ENCODE measurements at places on chromosomes 12 and 14.

DNA sequence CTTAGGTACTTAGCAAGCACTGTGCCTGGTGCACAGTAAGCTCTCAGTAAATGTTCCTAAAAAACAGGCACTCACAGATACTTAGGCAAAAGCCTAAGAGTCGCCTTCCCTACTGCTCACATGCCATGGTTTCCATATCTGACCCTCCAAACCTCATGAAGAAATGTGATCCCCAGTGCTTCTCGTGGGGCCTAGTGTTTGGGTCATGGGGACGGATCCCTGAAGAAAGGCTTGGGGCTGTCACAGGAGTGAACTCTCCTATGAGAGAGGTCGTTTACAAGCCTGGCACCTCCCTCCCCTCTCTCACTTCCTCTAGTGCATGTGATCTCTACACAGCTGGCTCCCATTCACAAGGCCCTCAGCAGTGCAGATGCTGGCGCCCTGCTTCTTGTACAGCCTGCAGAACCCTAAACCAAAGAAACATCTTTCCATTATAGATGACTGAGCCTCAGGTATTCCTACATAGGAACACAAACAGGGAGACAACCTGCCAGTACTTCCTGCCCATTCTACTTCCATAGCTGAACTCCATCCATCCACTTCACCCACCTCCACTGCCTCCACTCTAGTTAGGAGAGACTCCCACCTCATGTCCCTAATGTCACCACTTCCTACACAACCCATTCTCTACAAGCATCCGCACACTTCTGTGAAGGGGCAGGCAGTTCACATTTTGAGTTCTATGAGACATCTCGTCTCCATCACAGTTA is 2.9 kb downstream of the SLC15A4 start:
- DNase-seq = no peak

- peak; percentile 82 for DNase-seq
Measured at GRCh38 chr12:12714276-12715021, 2.7 kb upstream of the CDKN1B start.

GRCh38 chr14:66224492-66225178 is 261.5 kb upstream of the CCDC196 start:
- no peak for DNase-seq

DNA sequence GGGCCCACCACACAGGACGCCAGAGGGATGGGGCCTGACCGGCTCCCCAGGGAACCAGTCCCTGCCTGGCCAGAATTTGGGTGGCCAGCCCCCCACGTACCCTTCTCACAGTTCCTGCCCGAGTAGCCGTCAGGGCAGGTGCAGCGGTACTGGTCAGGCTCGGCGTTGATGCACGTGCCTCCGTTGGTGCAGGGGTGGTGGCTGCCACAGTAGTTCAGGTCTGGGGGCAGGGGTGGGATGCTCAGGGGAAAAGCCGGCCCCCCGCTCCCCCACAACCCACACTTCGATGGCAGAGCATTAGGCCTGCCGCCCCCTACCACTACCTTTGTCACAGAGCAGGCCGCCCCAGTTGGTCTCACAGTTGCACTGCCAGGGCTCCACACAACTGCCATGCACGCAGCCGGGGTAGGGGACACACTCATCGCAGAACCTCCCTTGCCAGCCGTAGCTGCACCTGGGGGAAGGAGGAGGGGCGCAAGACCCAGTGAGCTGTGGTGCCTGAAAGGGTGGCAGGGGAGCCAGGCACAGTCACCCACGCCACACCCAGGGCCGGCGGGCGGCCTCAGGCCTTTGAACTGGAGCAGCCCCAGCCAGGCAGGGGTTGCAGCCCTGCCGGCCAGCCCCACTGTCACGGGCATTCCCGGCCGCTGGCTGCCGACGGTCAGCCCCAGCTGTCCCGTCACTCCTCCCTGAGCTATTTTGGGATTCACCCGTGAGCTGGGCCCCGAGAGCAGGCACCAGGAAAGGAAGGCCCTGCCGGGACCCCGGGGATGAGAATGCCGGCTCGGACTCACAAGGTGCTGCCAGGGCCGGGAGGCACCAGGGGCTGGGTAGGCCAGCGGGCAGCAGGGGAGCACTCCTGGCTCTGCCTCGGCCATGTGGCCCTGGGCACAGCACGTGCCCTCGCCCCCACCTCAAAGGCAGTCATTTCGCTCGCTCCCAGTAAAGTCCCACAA is 16.5 kb downstream of the JAG2 start:
- no peak for DNase-seq

DNA sequence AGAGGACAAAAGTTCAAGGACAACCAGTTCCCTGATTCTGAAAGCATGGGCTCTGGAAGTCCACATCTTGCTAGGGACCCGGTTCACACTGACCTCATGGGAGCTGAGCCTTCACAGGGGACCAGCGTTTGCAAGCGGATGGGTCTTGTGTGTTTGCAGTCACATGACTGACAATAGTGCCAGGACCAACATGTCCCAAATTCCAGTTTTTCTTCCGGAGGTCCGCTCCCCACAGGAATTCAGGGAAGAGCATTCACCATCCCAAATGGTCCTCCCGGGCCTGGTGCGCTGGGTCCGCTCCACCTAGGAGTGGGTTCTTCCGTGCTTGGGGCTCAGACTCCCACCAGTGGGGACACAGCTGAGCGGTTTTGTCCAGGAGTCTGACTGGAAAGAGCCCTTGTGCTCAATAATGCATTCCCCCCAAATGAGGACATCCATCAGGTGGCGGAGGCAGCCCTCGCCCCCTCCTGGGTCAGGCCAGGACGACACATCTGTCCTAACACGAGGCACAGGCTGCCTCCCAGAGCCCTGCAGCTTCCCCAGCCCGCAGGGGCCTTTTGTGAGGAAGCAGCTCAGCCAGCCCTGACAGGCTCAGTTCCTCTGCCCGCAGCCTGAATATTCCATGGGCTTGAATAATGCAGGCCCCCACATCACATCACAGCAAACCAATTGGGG is 91.8 kb upstream of the BCL11B start:
- DNase-seq = no peak

DNA sequence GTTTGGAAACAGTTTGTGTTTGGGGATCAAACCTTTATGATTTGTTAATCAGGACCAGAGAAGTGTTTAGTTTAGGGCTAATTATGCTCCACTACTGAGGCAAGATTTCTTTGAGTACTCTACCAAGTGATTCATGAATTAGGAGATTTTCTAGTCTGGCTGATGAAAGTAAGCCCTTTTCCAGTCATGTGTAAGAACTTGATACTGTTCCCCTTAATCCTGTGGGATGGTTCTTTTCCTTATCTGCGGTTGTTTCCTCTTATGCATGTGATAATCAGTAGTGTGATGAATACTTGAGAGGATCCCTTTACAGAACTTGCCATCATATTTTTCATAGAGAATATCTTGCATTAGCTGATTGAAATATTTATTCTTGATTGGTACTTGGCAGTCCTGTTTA is 42.1 kb downstream of the DYRK2 start:
- DNase-seq = no peak

DNA sequence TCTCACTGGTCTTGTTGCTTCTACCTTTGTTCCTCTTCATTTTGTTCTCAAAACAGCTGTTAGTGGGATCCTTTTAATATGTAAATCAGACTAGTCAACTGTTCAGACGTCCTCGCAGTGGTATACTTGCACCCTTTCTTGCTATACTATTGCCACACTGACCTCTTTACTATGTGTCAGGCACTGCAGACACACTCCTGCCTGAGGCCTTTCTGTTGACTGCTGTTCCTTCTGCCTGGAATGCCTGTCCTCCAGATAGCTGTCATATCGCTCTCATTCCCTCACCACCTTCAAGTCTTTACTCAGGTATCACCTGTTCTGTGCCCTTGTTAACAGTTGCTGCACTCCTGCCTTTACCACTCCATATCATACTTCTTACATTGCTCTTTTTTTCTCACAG is 90.0 kb upstream of the TMEM263 start:
- DNase-seq = no peak

DNA sequence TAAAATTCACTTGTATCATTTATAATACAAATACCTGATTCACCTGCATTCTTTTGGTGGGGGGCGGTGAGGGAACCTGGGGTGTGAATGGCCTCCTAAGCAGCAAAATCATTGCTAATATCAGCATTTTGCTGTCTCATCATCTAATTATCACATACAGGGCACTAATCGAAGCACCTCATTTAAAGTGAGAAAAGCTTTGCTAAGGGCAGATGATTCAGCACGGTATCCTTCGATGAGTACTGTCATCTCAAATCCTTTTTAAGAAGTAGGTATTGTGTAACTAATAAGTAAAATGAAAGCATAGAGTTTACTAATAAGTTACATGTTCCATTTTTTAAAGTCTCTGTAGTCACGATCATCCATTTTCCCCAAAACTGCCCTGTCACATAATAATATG is 278.1 kb upstream of the SOX5 start:
- DNase-seq = no peak

DNA sequence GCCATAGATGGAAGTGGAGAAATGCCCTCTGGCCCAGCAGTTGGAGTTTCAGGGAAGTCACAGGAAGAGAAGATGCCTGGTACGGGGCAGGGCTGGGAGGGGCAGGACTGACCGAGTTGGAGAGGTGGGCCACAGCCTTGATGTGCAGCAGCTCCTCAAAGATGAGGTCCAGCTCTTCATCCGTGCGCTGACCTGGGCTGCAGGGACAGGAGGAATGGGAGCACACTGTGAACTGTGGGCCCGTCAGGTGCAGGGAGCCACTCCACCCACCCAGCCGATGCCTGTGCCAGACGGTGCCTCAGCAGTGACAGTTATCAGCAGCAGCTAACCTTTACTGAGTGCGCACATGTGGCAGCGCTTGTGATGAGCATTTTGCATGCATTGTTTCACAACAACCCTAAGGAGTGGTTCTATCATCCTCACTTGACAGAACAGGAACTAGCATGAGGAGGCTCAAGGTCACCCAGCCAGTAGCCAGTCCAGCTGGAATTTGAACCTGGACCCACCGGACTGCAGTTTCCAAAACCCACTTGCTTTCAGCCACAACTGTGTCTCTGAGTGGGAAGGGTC is 8.4 kb downstream of the RAPGEF3 start:
- no peak for DNase-seq

- DNase-seq = no peak
Measured at GRCh38 chr12:123991372-123991951, 18.4 kb downstream of the ZNF664 start.

- DNase-seq = no peak
Measured at GRCh38 chr14:92135269-92135668, 13.5 kb downstream of the CPSF2 start.

DNA sequence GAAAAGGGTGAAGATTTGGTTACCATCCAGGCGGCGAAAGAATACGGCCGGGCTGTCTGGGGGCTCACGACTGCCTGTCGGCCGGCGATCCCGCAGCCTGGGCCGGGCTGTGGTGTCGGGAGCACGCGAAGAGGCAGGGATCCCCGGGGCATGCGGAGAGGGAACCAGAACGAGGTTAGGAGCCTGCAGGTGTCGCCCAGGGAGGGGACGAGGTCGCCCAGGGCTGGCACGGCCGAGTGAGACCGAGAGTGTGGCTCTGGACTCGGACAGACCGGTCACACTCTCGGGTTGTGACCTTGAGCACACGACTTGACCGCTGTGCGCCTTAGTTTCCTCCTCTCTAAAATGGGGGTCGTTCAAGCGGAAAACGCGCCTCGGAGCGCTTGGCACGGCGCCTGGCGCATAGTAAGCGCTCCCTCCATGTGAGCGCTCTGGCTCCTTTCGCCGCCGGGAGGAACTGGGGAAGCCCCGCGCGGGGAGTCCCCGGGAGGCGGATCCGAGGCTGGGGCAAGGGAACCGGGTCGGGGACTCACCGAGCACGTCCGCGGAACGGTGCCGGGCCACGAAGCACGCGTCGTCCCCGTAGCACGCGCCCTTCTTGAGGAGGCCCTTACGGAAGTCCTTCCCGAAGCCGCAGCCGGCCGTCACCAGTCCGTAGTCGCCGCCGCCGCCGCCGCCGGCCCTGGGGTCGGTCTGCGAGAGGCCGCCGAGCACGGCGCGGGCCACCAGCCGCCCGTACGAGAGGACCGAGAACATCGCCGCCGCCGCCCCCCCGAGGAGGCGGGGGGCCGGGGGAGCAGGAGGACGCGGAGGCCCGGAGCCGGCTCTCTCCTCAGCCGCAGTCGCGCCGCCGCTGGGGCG is 612 bp downstream of the PPTC7 start:
- DNase-seq = peak; percentile 75

GRCh38 chr12:2961705-2962104 is 2.5 kb downstream of the TEAD4 start:
- no peak for DNase-seq

DNA sequence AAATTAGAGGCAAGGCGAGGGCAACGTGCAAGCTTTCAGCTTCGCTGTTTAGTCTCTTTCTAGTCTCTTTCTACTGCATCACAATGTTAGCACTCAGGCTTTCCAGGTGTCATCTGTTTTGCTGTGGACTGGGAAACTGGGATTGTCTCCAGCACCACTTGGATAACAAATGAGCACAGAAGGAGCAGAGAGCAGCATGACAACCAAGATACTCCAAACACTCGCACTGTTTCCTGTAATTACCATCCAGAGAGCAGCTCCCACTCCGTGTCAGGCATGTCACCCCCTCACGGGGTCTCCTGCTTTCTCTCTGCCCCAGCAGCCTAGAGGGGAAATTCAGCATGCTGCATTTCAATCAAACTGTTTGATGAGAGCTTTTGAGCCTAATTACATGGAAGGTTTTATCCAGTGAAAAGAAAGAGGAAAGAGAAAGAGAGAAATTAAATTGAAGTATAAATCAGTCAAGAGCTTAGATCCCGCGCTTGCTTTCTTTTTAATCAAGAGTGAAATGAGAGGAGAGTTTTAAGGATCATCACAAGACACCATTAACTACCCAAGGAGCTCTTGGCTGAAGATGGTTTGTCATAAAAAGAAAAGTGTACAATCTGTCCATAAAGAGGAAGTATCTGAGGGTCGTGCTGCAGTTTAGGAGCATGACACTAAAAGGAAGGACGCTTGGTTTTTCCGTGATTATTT is 917.7 kb downstream of the DIO2 start:
- no peak for DNase-seq

DNA sequence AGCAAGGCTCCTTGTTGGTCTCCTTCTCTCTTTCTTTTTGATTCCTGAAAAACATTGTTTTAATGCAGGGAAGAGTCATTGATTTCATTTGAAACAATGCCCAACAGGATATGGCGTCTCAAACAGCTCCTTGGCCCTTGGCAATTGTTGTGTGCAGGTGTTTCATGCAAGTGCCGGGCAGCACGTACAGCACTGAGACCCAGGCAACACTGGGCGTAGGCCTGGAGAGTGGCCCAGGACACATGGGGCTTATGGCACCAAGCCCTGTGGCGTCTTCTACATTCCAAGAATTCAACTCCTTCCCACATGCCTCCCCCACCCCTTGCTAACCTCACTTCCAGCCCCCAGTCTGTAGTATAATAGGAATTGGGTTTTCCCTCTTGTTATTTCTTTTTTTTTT is 230.4 kb downstream of the SPTSSA start:
- no peak for DNase-seq

GRCh38 chr12:28162697-28163096 is 27.6 kb upstream of the CCDC91 start:
- DNase-seq = no peak

DNA sequence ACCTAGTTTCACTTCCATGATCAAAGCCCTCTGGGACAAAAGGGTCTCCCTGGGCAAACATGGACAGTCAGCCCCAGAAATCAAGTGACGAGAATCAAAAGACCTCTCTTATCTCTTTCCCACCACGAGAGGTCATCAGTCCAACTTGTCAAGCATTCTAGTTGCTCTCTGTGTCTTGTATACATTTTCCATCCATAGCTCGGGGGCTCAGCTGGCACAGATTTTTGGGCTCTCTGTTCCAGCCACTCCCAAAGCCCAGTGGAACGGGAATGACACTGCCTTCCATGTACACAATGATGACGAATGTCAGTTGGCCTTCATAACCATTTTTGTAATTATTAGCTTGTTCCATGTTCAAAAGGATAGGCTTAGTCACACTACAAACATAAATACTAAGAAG is 29.7 kb downstream of the NOS1 start:
- DNase-seq = no peak

GRCh38 chr12:122190842-122191668 is 8.1 kb downstream of the LRRC43 start:
- DNase-seq = peak; percentile 70
